Kidney epithelial cell (primary cell): ENCODE measurements at places on chromosomes 5 and 9. TPM values are rescaled to one million over a fixed set of nuclear protein-coding genes. Genes with fewer than 3 reads are reported as not detected.

GRCh38 chr5:91104062-91104448 lies 279.1 kb downstream of the ARRDC3 start:
- DNase-seq, result no peak

- no peak for DNase-seq
These were observed 154.2 kb upstream of the HMHB1 start for GRCh38 chr5:143657647-143658285.

- peak; percentile 10 for DNase-seq
These were observed 64.4 kb downstream of the FAM114A2 start for GRCh38 chr5:153974131-153974812.

C8G gene
- total RNA-seq, result not detected in 2 replicates

DNA sequence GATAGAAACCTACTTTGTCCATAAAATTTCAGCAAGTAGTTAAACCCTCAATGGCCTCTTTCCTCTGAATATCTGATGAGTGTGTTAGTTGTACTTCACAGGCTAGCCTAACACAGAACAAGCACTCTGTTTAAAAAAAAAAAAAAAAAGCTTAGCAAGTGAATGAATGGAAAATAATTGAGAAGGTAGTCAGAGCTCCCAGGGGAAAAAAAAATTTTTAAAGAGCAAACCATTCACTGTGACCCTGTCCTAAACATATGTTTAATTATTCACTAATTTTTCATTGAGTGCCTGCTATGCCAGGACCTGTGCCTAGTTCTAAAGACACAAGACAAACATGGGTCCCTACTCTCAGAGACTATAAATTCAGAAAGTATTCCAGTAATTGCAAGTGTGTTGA lies 69.3 kb downstream of the SH3RF2 start:
- DNase-seq, result no peak

LTC4S gene
- total RNA-seq, result 0.41 and 5.1 TPM in 2 replicates

- no peak for DNase-seq
These were observed 292.9 kb upstream of the PUM3 start for GRCh38 chr9:3136686-3137346.

FST gene
- total RNA-seq, result 0.33 TPM in 1 of 2 replicates, not detected in the other

- DNase-seq, result no peak
These were observed 22.0 kb upstream of the MAPK9 start for GRCh38 chr5:180313677-180314505.

- DNase-seq, result no peak
These were observed 20.0 kb upstream of the TEK start for GRCh38 chr9:27088981-27089380.

GRCh38 chr9:130667120-130667435 lies 2.7 kb downstream of the PRDM12 start:
- DNase-seq, result no peak

- no peak for DNase-seq
These were observed 46.5 kb upstream of the GADD45G start for GRCh38 chr9:89558196-89558899.

- no peak for DNase-seq
These were observed 60.4 kb downstream of the MTAP start for GRCh38 chr9:21862871-21863270.

- peak; percentile 77 for DNase-seq
These were observed 60.9 kb downstream of the CXXC5 start for GRCh38 chr5:139708877-139709581.

GRCh38 chr5:181170237-181170825 lies 22.9 kb downstream of the OR2V2 start:
- no peak for DNase-seq

GRCh38 chr5:127176769-127177168 lies 103.5 kb upstream of the C5orf63 start:
- DNase-seq, result no peak

IRX2 gene
- total RNA-seq, result 2.8 and 5.5 TPM in 2 replicates

GRCh38 chr5:16857635-16858034 lies 78.5 kb downstream of the MYO10 start:
- DNase-seq, result no peak

AHRR gene
- 2.6 and 4.9 TPM in 2 replicates for total RNA-seq

- DNase-seq, result no peak
These were observed 20.3 kb upstream of the OSMR start for GRCh38 chr5:38825494-38825893.

C7 gene
- total RNA-seq, result 0.13 and 0.34 TPM in 2 replicates

LCN1 gene
- total RNA-seq, result not detected in 2 replicates

DNA sequence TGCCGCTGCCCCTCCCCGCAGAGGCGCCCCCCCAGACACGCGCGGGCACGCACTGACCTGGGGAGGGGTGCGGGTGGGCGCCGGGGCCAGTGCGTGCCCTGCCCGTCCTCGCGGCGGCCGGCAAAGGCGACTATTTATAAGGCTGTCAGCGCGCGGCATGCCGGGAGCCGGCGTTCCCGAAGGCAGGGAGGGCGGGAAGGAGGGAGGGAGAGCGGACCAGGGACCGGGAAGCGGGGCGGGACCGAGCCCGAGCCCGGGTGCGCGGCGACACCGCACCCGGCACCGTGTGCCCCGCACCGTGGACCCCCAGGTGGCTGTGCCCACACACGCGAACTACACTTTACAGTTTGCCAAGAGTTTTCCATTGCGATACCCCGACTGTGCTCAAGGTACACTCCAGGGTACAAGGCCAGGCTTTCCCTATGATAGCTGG lies at the start of gene AK1:
Gene AK1, minus strand, starts transcription at position 110 of the 433 bp plus-strand sequence. CDS start 3,058 bp downstream, outside the sequence.
- no peak for DNase-seq

DNA sequence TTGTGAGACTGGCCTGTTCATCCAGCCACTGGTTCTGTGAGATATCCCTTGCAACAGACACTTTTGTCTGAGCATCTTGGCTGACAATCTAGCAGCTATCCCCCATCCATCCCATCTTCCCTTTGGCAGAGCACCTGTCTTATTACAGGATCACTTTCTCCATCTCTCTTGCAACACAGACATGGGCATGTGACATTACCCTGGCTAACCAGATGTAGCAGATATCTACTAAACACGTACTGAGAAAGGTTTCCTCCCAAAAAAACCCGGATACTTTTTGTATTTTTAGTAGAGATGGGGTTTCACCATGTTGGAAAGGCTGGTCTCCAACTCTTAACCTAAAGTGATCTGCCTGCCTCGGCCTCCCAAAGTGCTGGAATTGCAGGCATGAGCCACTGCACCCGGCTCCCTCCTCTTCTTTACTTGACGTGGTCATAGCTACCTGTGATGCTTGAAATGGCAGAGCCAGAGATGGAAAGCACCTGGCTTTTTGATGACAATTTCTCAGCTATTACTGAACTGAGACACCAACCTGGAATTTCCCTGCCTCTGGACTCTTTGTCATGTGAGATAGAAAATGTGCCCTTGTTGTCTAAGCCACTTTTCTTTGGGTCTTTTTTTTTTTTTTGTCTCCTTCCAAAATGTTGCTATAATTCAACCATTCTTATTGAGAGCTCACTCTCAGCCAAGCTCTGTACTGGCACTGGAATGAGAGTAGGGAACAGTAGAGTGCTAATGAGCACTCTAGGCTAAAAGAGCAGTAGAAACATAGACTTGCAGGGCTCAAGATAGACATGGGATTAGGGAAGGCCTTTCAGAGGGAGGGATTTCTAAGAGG lies 32.6 kb downstream of the FNBP1 start:
- no peak for DNase-seq

AMACR gene
- total RNA-seq, result 14.0 and 18.0 TPM in 2 replicates
